Stromal cell of bone marrow (primary cell): ENCODE measurements at places on chromosomes 12 and 14.

DNA sequence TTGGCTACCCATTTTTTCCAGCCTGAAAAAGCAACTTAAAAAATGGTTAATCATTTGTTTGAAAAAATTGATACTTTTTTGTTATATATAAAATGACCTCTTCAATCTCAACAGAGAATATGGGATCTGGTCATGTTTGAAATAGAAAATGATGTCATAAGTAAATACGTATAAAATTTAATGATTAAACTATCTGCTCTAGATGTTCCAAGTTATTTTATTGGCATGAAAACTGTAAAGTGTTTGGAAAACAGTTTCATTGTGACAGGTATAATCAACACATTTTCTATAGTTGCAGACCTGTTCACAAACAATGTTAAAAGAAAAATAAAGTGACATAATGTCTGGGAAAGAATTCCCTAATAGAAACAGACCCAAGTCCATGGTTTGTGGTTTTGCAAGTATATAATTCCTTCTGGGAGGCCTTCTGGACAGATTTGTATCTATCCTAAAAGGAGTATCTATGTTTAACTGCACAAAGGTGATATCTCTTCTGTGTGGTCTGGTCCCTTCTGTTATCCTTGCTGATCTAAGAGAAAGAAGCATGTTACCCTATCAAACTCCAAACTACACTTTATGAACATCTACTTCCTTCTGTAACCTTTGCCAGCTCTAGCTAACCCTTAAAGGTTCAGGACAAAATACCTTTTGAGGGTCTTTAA is 39.5 kb upstream of the LRIG3 start:
- DNase-seq, result no peak

DNA sequence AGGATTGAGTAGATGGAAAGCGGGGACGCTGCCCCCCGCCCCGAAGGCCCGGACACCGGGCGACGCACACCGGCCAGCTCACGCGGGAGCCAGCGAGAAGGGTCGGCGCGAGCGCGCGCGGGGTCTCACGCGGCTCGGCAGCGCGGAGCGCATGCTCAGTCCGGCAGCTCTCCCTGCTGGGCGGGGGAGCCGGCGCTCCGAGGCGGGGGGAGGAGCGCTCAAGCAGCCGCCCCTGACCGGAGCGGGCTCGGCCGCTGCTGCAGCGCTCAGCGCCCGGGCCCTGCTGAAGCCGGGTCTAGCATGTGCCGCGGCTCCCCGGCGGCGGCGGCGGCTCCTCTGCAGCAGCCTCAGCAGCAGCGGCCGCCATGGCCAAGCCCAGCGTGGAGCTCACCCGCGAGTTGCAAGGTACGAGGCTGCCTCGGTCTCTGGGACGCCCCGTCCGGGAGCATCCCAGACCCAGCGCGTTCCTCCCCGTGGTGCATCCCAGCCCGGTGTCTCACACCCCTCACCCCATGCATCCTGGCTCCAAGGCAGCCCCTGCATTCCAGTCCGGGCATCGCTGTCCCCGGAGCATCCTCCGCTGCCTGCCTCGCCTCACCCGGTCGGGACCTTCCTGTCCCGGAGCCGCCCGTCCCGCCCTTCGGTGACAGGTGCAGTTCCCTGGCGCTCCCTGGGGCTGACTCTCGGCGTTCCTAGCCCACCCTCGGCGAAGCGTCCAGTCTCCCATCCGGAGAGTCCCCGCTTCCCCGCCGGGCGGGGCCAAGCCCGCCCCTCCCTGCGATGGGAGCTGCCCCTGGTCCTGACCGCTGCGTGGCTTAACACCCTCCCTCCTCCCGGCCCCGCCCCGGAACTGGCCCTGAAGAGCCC is at the start of gene CARMIL3:
Gene CARMIL3, plus strand, starts transcription at position 221 of the 867 bp plus-strand sequence. Its CDS starts 145 bp downstream, at position 366.
- DNase-seq, result no peak

- no peak for DNase-seq
Measured at GRCh38 chr12:66638666-66639065, 40.2 kb downstream of the GRIP1 start.

- DNase-seq, result no peak
Measured at GRCh38 chr14:28767030-28767852, 654 bp downstream of the FOXG1 start.

GRCh38 chr14:91385224-91385623 is 32.4 kb downstream of the CCDC88C start:
- no peak for DNase-seq

DNA sequence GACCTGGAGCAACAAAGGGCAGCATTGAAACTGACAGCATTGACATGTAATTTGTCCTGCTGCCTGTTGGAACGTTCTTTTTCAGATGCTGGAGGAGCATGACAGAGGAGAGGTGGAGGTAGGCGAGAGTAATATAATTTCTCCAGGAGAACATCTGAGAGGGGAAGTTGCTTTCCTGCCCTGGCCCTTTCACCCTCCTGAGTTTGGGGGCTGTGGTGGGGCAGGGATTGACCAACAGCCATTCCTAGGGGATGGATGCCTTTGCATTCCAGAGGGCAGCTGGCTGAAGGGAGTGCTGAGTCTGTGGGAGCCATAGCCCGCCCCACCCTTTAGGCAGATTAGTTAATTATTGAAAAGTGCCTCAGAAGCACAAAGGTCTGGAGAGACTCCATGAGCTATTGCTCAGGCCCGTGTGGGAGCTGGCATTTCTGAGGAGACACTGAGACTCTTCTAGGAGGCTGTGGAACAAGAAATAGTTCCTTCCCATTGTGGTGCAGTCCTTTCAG is 73.5 kb downstream of the ARF6 start:
- no peak for DNase-seq

DNA sequence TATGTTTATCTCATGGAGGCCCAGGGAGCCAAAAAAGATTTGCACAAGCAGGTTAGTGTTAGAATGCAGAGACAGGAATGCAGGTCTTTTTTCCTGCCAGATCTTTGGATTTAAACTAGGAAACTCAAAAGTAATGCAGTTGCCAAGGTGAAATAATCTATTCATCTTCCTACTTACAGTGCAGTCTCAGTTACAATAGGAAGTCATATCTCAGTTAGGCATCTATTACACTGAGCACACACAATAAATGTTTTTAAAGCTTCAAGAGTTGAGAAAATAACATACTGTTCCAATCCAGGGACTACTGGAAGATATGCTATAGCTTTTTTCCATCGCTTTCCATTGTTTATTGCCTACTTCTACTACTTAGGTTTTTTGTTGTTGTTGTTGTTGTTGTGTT is 279.3 kb upstream of the E2F7 start:
- no peak for DNase-seq

DNA sequence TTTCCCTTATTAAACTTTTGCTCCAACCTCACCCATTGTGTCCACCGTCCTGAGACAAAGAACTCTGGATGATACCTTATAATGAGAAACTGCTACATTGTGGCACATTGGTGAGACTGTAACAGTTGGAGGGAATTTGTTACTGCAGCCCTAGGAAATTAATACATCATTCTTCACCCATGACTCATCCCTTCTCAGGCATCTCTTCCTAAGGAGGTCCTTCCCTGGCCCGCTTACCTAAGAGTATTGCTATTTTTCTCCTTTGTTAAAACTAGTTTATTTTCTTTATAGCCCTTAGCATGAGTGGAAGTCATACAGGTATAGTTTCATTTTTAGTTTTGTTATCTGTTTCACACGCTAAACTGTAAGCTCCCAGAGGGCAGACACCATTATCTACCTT is 87.1 kb downstream of the TMEM260 start:
- DNase-seq, result no peak

- no peak for DNase-seq
Measured at GRCh38 chr12:91639327-91639726, 456.7 kb upstream of the DCN start.

DNA sequence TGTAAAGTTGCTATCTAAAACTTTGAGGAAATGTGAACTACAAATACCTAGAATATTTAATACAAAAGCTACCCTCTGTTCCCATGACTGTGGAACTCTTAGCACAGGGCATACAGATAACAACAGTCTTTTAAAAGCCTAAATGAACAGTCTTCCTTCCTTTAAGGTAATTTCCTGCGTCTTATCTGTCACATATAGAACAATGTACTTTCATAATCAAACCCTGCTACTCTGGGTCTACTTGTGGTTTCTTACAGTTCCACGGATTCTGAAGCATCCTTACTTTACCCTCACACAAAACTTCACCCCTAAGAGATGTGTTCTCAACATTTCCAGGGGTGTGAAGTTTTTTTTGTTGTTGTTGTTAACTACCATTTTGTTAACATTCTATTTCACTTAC is 5.1 kb downstream of the PKP2 start:
- no peak for DNase-seq

GRCh38 chr12:122669397-122670070 is 33.6 kb downstream of the HCAR2 start:
- peak; percentile 62 for DNase-seq

GRCh38 chr12:93748672-93749383 is 71.7 kb downstream of the CRADD start:
- DNase-seq, result no peak
